ENCODE measurements at places on chromosomes 12 and 14. TPM values are rescaled to one million over a fixed set of nuclear protein-coding genes. Genes with fewer than 3 reads are reported as not detected.

PPP1CC gene
- 343 TPM for total RNA-seq

CLEC1B gene
- total RNA-seq: not detected

DNA sequence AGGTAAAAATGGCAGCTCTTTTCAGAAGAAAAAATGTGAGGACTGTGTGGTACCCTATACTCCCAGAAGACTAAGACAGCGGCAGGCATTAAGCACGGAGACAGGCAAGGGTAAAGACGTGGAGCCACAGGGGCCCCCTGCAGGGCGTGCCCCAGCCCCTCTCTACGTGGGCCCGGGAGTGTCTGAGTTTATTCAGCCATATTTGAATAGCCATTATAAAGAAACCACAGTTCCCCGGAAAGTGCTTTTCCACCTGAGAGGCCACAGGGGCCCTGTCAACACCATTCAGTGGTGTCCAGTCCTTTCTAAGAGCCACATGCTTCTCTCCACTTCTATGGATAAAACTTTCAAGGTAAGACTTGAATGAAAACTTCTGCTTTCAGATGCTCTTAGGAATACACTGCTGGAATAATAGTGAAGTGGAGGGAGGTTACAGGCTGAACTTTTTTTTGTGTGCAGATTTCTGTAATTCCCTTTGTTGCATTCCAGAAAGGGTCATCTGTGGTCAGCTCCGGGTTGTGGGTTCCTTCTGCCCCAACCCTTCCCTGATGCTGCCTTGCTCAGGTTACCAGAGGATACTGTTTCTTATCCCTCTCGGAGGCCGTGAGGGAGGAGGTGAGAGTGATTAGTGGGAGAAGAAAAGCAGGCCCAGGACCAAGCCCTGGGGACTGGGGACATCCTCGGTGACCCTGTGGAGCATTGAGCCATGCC, 58.4 kb downstream of the SLC25A47 start:
- DNase-seq: no peak

- no peak for DNase-seq
Observed at GRCh38 chr12:108348842-108349241, 9.7 kb upstream of the CMKLR1 start.

- no peak for DNase-seq
Observed at GRCh38 chr12:129215556-129215955, 362.3 kb downstream of the GLT1D1 start.

GRCh38 chr12:21828136-21828775, 53.8 kb upstream of the KCNJ8 start:
- no peak for DNase-seq

GRCh38 chr14:91971188-91971778, 23.8 kb upstream of the FBLN5 start:
- no peak for DNase-seq

GRCh38 chr12:68439368-68440045, 107.3 kb upstream of the MDM1 start:
- no peak for DNase-seq

DNA sequence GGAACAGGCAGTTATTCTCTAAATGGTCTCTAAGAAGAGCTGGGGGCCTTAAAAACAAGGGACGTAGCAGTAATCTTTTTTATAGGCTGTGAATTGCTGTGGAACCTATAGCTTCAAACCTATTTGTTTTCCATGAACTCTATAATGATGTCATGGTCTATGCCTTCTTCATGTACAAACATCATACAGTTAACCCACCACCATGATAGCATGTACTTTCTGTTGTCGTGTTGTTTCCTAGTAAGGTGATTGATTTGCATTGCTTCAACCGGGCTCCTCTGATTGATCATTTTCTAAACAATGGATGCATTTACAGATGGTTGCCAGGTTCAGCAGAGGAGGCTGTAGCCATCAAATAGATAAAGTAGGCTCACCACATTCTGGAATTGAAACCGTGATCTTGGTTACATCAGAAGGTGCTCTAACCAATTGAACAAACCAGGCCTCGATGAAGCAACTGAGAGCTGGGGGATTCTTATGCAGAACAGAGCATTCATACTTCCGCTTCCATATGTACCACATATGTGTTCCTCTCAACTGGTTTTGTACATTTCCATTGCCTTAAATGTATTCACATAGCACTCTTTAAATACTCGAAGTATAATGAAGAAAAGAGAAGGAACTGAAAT, 25.6 kb upstream of the PCNX1 start:
- no peak for DNase-seq

DNA sequence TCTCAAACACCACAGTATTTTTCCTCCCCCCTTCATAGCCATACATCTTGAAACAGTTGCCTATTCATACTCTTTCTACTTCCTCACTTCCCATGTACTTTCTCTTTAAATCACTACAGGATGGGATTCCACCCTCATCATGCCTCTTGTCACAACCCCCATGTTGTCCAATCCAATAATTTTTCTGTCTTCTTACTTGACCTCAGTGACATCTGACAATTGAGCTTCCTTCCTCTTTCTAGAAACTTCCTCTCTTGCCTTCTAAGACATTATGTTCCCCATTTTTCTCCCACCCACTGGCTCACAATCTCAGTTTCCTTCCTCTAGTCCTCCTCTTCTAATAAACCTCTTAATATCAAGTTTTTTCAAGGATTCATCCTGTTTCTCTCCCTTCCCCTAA, 5.3 kb downstream of the C2CD5 start:
- no peak for DNase-seq

DNA sequence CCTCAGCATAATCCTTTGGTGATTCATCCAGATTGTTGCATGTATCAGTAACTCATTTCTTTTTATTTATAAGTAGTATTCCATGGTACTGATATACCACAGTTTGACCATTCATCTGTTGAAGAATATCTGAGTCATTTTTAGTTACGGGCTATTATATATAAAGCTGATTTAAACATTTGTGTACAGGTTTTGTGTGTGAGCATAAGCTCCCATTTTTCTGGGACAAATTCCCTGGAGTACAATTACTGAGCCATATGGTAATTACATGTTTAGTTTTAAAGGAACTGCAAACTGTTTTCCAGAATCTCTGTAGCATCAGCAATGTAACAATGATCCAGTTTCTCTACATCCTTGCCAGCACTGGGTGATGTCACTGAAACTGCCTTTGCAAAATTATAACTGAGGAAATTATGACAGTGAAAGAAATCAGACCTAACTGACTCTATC, 236.2 kb upstream of the KRR1 start:
- no peak for DNase-seq

All from activated naive CD4-positive, alpha-beta T cell treated with anti-CD3 and anti-CD28 coated beads, Interleukin-2, amount 50 U/mL, for 72 hours (primary cell).